ENCODE measurements at places on chromosomes 12 and 14. TPM values are rescaled to one million over a fixed set of nuclear protein-coding genes. Genes with fewer than 3 reads are reported as not detected.

- no peak for DNase-seq
These were observed 4.6 kb downstream of the JDP2 start for GRCh38 chr14:75432411-75432810.

GRCh38 chr14:68337279-68337678 is 455.6 kb downstream of the ZFP36L1 start:
- DNase-seq, result no peak

TAS2R7 gene
- total RNA-seq, result not detected

DNA sequence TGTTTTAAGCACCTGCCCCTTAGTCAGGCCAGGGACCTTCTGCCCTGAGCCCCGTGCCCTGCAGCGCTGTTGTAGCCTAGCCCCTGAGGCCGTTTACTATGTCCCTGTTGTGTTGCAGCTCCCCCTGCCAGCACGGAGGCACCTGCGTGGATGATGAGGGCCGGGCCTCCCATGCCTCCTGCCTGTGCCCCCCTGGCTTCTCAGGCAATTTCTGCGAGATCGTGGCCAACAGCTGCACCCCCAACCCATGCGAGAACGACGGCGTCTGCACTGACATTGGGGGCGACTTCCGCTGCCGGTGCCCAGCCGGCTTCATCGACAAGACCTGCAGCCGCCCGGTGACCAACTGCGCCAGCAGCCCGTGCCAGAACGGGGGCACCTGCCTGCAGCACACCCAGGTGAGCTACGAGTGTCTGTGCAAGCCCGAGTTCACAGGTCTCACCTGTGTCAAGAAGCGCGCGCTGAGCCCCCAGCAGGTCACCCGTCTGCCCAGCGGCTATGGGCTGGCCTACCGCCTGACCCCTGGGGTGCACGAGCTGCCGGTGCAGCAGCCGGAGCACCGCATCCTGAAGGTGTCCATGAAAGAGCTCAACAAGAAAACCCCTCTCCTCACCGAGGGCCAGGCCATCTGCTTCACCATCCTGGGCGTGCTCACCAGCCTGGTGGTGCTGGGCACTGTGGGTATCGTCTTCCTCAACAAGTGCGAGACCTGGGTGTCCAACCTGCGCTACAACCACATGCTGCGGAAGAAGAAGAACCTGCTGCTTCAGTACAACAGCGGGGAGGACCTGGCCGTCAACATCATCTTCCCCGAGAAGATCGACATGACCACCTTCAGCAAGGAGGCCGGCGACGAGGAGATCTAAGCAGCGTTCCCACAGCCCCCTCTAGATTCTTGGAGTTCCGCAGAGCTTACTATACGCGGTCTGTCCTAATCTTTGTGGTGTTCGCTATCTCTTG is 7.6 kb downstream of the DLK1 start:
- no peak for DNase-seq

GRIP1 gene
- total RNA-seq, result 0.54 TPM

- DNase-seq, result no peak
These were observed 55.5 kb downstream of the CALM1 start for GRCh38 chr14:90452366-90452765.

GRCh38 chr12:6958609-6959057 is 7.5 kb downstream of the PTPN6 start:
- DNase-seq, result no peak

HVCN1 gene
- 8.6 TPM for total RNA-seq

GRCh38 chr12:51898937-51899336 is 8.4 kb upstream of the ACVRL1 start:
- DNase-seq, result no peak

DNA sequence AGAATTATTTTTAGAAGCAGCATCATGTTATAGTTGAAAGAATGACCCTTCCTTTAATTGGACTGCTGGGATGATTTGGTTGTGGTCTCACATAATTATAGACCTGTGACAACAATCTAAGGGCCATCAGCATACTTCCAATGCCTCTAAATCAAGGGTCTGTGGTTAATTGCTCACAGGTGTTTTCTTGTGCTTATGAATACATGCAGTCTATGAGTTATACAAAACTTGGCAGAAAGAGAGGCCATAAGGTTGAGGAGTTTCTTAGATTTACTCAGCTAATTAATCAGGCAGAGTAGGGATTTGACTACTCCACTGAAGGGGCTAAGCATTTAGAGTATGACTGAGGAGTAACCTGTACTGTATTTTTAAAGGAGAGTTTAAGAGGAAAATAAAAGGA is 37.0 kb upstream of the FRMD6 start:
- no peak for DNase-seq

KCNA1 gene
- under 0.01 TPM for total RNA-seq

GRCh38 chr14:53215101-53215500 is 62.0 kb upstream of the DDHD1 start:
- no peak for DNase-seq

GRCh38 chr12:122749569-122750332 is 2.9 kb upstream of the DENR start:
- DNase-seq, result no peak

- DNase-seq, result no peak
These were observed 11.7 kb downstream of the TNFRSF1A start for GRCh38 chr12:6330192-6330591.

GRCh38 chr12:47312808-47313426 is 233.2 kb upstream of the AMIGO2 start:
- DNase-seq, result no peak

PROX2 gene
- 0.27 TPM for total RNA-seq

PTPRR gene
- 0.27 TPM for total RNA-seq

GRCh38 chr14:63544591-63545299 is 1.6 kb upstream of the PPP2R5E start:
- peak; percentile 9 for DNase-seq

- DNase-seq, result no peak
These were observed 83.6 kb upstream of the USP44 start for GRCh38 chr12:95634622-95635621.

DNA sequence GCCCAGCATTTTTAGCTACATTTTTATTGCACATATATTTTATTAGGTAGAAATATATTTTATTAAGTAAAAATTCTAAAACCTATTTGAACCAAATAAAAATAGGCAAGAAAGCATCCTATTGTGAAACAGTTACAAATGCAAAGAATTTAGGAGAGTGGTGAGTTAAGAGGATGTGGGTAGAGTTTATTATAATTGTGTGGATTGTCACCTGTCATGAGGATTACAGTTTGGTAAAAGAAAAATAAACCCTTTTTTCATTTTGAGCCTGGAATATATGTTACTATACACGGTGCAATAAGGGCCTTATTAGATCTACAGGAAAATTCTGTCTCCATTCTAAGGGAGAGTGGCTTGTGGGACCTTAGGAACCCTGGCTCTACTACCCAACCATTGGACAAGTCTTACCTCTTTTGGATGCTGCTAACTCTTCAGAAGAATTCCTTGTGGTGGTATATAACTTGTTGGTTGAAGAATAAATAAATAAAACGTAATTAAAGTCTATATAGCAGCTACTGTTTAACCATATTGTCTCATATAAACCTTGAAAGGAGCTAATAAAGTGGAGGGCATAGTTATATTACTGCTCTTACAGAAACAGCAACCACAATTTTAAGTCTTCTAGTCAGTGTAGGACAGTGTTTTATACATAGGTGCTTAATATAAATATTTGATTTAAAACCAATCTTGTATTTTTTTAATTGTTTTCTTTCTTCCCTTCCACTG is 67.8 kb downstream of the FGD4 start:
- DNase-seq, result no peak

DNA sequence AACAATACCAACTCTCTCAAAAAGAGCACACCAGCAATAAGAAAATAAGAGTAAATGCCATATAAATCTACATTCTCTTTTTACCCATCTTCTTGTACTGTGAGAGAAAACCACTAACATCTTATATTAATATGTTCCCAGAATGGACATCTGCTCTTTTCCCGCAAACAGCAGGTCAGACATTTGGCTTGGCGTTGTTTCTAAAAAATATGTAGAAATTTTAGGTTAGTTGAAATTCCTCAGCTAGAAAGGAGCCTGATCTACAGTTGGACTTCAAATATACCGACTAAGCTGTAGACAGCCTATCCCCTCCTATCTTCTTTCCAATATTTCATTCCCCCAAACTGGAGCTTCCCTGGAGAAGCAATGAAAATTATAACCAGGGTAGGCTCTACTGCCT is 88.7 kb downstream of the PPP2R5E start:
- DNase-seq, result no peak

- DNase-seq, result no peak
These were observed 69.0 kb upstream of the REP15 start for GRCh38 chr12:27627123-27627852.

DNA sequence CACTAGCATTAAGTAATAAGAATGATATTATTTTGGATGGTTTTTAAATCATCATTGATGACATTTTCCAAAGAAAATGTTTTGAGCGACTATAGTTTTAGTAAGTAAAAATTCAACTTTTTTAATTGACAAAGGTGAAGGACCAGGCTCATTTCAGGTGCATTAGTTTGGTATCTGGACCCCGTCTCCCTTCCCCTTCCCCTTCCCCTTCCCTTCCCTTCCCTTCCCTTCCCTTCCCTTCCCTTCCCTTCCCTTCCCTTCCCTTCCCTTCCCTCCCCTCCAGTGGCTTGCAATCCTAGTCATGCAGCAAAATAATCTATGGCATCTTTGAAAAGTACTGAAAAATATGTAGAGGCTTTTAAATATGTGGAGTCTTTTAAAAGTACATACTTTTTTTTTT is 13.0 kb upstream of the SSPN start:
- no peak for DNase-seq

GRCh38 chr12:6204533-6205143 is 4.4 kb downstream of the CD9 start:
- DNase-seq, result no peak

DNA sequence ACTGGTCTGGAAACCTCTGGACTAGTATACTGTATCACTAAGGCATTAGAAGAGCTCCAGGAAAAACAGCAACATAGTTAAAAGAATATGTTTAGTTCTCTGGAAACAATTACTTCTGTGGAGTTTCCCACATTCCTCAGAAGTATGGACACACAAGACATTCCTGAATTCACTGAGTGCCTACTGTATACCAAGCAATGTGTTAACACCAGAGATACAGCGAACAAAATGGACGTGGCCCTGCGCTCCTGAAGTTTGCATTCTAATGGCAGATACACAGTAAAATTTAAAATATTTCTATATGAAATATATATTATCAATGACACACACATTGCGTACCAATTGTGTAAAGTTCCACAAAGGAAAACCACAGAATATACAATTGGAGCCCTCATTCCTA is 1.1 kb downstream of the ANGEL1 start:
- no peak for DNase-seq

BCL7A gene
- total RNA-seq, result 38.8 TPM

TOMM20L gene
- 0.27 TPM for total RNA-seq

OR4E2 gene
- total RNA-seq, result under 0.01 TPM

TSPAN11 gene
- not detected for total RNA-seq

- DNase-seq, result no peak
These were observed 324.5 kb downstream of the NELL2 start for GRCh38 chr12:44551631-44552030.

- DNase-seq, result peak; percentile 42
These were observed 24.5 kb upstream of the SPTLC2 start for GRCh38 chr14:77640756-77641533.

- no peak for DNase-seq
These were observed 818.9 kb downstream of the TMTC2 start for GRCh38 chr12:83505586-83505985.

DNA sequence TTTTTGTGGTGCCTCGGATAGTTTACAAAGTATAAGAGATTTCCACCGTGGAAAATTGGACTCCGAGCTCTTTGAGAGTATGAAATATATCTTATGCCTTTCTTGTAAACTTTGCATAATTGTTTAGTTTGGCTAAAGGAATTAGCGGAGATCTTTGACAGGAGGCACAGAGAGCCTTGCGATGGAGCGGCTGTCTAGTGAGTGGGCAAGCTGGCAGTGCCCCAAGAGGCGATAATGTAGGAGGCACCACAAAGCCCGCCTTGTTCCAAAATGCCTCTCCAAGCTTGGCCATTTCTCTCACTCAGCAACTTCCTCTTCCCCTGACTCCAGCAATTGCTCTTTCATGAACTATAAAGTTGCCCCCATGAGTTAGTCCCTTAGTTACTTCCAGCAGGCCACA is 270.1 kb upstream of the PRICKLE1 start:
- DNase-seq, result no peak

GRCh38 chr14:70186900-70187451 is 1.8 kb downstream of the SLC8A3 start:
- no peak for DNase-seq

- DNase-seq, result peak; percentile 71
These were observed 55.3 kb downstream of the VCPKMT start for GRCh38 chr14:50060871-50061663.

DNA sequence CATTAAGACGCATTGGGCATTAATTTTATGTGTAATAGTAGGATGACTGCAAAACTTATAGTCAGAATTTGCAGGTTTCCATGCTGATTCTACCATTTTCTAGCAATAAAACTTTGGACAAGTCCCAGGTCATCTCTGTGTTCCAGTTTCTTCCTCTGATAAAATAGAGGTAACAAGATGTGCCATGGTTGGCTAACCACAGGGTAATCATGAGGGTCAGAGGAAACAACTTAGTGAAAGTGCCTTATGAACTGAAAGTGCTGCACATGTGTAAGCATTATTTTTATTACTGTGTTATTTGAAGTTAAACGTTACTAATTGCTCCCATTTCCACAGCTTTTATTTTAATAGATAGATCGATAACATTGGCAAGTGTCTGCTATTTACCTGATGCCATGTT is 21.1 kb downstream of the SMCO2 start:
- no peak for DNase-seq

DNA sequence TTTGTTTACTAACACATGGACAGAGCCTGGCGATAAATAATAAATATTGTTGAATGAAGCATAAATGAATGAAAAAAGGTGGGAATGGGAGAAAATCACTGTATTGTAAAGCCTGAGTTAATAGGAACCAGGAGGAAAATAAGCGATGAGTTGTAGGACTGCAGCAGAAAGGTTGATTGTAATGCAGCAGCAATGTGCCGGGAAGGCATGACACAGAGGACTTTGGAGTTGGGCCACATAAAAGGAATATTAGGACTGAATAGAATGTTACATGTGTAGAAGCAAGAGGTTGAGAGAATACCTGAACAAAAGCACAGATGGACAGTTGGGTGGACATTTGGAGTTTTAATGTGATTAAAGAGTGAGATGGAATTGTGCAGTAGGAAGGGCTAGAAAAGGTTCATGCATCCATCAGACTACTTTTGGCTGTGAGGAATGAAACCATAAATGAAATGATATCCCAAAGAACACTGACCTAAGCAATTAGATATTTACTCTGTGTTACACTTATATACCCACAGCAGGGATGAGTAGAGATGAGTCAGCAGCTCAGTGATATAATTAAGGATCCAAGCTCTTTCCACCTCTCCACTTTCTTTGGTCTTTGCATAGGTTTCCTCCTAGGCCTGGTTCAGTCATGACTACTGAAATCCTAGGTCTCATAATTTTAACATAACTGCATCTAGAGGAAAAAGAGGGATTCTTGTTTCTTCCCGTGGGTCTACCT is 55.4 kb downstream of the CCER1 start:
- no peak for DNase-seq

GRCh38 chr14:74965486-74966153 is 10.2 kb upstream of the PGF start:
- no peak for DNase-seq

Measured in hematopoietic multipotent progenitor cell (in vitro differentiated cells).